ENCODE measurements at places on chromosomes 5 and 9.

DNA sequence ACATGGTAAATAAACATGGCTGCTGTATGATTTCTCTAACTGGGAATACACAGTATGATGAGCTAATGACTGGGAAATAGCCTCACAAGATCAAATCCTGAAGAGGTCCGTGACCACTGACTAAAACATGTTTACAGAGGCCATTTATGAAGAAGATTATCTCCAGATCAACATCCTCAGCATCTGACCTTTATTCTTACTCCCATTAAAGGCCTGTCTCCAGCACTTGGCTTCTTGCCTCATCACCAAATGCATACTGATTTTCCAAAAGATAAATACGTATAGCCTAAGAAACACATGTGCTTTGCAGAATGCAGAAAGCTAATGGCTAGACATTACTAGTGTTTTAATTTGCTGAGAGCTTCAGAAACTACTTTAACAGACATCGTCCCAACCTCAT, 108.0 kb upstream of the TSLP start:
- no peak for DNase-seq

- no peak for DNase-seq
Measured at GRCh38 chr5:109907189-109907588, 217.5 kb downstream of the MAN2A1 start.

DNA sequence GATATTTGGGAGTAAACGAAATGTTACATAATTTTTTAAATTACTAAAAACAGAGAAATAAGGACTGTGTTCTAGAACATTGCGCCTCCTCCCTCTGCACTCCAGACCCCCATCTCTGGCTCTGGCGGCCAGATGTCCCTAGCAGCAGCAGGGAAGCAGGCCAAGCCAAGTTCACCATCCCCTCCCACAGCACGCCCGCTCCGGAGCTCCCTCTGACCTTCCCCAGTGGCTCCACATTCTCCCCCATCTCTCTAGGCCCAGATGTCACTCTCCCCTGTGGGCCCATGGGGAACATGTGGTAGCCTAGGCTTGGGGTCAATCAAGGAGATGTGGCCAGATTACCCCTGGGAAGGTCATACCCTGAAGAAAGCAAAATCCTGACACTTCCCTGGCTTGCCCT, 6.3 kb upstream of the WNK2 start:
- no peak for DNase-seq

DNA sequence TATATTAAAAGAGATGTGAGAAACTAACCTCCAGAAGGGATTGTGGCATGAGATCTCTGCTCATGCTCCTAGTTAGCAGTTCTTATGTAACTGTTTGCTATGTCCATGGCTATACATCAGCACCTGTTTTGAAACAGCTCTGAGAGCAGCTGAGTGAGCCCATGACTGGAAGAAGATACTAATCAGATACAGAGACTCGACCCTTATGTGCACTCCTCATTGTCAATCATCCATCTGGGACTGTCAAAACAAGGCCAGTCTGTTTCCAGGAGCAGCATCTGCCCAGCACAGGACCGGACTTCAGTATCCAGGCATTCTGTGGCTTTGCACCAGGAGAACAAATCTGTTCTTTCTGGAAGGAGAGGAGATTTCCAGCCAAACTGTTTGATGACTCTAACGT, 77.7 kb downstream of the EFNA5 start:
- DNase-seq = no peak

DNA sequence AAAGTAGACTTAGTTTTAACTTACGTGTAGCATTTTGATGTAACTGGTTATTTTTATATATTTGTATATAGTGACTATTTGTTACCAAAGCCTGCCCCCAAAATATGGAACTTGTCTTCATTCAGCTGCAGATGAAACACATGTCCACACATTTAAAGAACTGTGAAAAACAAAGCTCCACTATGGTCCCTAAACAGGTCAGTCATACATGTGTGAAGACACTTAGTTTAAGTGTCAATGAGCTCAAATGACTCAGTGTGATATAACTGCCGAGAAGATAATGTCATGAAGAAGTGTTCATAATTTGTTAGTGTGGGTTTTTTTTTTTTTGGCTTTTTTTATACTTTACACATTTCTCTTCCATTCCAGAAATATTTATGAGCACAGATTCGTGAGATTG, 28.2 kb downstream of the HAVCR1 start:
- no peak for DNase-seq

DNA sequence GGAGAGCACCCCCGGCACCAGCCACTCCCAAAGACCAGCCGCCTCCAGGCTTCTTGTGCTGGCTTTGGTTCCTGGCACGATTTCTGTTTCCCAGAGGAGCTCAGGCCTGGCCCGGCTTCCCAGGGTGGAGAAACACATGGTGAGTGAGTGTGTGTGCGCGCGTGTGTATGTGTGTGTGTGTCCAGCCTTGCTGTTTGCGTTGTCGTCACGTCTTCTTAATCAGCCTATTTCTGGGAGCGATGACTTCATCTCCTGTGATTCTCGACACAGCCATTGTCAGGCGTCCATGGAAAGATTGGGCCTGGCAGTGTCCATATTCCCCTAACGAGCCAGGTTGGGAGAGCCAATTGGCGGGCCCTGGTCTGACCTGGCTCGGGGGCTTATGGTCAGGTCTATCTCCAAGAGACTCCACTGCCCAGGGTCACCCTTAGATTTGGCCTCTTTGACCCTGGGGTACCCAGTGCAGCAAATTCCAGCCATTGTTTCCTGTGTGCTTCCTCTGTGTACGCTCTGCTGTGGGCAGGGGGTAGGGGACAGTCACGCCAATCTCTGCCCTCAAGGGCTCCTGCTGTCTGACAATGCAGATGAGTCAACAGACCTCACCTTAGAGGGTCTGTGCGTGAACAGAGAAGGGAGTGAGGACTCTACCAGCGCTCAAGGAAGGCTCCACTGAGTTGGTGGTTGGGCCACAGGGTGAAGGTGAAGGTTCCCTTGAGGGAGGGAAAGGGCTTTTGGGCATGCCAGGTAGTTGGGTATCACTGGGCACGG, 73.8 kb downstream of the DAB2IP start:
- DNase-seq = no peak

GRCh38 chr9:70407081-70407503, 7.4 kb downstream of the KLF9 start:
- DNase-seq = no peak

DNA sequence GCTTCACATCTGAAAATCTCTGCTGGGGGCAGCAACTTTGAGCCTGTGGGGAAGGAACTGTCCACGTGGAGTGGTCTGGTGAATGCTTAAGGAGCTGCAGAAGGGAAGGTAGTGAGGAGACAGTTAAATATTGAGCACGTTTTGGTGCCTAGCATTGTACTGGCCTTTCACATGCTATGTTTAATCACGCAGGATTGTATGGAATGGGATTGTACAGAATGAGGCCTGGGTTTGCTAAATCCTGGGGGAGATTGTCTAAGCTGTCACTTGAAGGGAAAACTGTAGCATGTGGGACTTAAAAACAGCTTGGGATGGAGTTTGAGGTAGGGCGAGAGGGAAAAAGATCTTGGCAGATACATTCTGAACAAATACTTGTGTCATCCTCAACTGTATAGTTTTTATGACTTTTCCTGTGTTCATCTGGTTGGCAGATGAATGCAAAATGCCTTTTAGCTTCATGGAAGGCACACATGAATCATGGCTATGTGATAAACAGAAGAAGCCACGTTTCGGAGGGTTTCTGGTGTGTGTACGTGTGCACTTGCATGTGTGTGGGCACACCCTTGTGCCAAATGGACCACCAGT, 106.6 kb downstream of the TMC1 start:
- DNase-seq = no peak

GRCh38 chr9:37784291-37784615, 611 bp downstream of the EXOSC3 start:
- no peak for DNase-seq

DNA sequence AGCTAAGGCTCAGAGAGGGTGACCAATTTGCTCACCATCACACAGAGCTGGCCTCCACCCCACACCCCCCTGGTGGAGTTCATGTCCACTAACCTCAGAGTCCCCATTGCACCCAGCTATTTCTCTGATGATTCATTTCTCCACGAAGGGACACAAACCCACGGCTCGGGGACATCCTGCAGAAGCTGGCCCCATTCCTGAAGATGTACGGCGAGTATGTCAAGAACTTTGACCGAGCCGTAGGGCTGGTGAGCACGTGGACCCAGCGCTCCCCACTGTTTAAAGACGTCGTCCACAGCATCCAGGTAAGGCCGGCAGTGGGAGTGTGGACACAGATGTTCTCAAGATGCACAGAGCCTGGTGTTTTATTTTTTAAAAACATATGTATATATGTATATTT, 52.6 kb upstream of the SUSD3 start:
- DNase-seq = no peak

GRCh38 chr5:178113841-178114324, 551 bp downstream of the N4BP3 start:
- no peak for DNase-seq

- DNase-seq = no peak
Measured at GRCh38 chr9:98780059-98780749, 16.2 kb downstream of the ANKS6 start.

DNA sequence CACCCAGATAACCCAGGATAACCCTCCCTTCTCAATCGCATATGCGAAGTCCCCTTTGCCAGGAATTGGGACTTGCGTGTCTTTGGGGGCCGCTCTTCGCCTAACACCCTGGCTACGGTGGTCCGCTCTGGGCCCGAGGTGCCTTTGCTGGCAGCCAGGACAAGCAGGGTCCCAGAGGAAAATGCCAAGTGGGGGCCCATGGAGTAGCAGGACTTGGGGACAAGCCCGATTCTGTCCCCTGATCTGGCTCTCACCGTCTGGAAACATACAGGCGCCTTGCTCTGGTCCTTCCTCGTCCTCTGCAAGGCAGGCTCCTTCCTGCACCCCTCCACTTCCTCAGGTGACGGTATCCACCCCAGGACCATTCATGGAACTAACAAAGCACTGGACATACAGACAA, 78.1 kb upstream of the UNC5A start:
- DNase-seq = no peak

DNA sequence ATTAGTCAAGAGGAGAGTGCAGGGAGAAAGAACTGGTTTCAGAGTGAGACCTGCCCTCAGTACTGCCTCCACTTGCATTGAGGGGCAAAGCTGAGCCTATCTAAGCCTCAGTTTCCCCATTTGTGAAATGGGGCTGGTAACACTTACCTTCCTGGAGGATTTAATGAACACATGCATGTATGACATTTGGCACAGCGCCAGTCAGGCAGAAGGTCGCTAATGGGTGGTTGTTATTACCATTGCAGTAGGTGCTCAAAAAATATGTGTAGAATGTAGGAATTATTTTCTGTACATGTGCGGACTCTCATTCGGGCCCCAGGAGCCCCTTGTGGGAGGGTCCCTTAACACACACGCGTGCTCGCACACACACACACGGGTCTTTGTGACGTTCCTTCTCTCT, 10.9 kb downstream of the FAT2 start:
- DNase-seq = no peak

DNA sequence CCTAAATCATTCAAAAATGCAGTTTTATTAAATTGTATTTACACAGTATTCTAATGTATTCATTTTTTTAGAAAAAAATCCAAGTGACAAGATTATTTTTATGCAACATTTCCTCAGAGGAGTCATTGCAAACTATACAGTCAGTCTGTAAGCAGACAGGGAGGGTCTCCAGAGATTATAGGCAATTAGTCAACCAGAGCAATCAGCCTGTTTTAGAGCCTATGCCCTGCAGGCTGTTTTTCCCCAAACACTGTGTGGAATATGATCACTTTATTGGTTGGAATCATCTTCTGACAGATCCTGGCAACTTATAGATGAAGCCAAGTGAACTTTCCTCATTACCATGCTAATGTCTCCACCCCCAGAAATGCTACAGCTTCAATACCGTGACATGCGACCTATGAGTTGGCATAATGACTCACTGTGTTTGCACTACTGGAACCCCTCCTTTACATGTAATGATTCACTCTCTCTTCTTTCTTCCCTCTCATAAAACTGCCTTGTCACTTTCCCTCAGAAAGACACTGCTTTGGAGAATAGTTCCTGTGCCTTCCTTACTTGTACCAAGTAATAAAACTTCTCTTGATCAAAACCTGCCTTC, 577.7 kb upstream of the FTMT start:
- no peak for DNase-seq

DNA sequence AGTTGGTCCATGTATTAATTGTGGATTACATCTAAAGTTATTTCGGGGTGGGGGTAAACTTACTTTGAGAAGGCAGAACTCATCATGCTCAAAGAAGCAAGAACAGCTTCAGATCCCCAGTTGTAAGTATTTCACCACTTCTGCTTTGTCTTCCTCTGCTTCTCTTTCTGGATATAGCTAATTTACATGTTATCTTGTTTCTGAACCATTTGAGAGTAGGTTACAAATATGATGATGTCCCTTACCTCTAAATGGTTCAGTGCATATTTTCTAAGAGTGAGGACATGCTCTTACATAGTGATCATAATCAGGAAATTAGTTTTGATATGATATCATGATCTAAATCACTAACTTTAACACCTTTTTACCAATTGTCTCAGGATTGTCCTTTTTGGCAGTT, 11.9 kb downstream of the TRIO start:
- DNase-seq = no peak

- DNase-seq = no peak
Measured at GRCh38 chr5:110195288-110195687, 505.6 kb downstream of the MAN2A1 start.

GRCh38 chr5:78727786-78728761, 79.5 kb upstream of the LHFPL2 start:
- DNase-seq = no peak

GRCh38 chr5:14401639-14402038, 180.0 kb upstream of the OTULINL start:
- DNase-seq = no peak

DNA sequence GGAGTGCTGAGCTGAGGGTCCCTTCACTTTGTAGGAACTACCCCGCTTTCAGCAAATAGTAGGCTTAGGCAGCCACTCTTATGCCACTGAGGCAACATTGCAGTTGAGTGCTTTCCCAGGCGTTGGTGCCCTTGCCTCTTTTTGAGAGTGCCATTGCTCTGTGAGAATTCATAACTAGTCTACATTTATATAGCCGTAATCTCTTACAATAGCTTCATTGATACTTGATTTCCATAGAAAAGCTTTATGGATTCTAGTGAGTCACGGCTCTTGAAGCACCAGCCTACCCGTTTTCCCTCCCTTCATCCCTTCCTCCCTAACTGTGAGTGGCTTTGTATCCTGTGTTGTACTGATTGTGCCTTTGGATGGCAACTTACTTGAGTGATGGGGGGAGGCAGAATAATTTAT, 283.9 kb downstream of the AOPEP start:
- DNase-seq = no peak

DNA sequence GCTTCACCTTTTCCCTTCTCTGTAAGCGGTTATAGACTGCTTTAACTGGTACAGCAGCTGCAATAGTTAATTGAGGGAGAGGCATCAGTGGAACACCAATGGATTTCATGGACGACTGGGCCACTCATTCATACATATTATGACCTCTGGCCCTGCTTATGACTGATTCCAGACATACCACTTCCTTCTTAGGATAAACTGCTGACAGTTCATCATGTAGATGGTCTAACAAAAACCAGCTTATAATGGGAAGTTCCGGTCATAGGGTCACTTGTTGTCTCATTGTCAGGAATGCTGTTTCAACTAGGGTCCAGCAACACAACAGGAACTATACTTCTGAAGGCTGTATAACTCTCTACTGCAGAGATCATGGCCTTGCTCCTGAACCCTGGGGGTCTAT, 265.2 kb upstream of the RASA1 start:
- DNase-seq = no peak
